Breast epithelium (tissue), 4 donors: ENCODE measurements at places on chromosomes 1 and 21. TPM values are rescaled to one million over a fixed set of nuclear protein-coding genes. Genes with fewer than 3 reads are reported as not detected.
A peak's percentile ranks its signal among the peaks of the same experiment; 100 is the strongest.

The GNG12 gene
- total RNA-seq, result 100 TPM

The PLA2G5 gene
- total RNA-seq, result 9.4 TPM

The C1QC gene
- total RNA-seq, result 76.4 TPM

GRCh38 chr1:198771563-198772153 is 132.8 kb downstream of the PTPRC start:
- no peak for DNase-seq

DNA sequence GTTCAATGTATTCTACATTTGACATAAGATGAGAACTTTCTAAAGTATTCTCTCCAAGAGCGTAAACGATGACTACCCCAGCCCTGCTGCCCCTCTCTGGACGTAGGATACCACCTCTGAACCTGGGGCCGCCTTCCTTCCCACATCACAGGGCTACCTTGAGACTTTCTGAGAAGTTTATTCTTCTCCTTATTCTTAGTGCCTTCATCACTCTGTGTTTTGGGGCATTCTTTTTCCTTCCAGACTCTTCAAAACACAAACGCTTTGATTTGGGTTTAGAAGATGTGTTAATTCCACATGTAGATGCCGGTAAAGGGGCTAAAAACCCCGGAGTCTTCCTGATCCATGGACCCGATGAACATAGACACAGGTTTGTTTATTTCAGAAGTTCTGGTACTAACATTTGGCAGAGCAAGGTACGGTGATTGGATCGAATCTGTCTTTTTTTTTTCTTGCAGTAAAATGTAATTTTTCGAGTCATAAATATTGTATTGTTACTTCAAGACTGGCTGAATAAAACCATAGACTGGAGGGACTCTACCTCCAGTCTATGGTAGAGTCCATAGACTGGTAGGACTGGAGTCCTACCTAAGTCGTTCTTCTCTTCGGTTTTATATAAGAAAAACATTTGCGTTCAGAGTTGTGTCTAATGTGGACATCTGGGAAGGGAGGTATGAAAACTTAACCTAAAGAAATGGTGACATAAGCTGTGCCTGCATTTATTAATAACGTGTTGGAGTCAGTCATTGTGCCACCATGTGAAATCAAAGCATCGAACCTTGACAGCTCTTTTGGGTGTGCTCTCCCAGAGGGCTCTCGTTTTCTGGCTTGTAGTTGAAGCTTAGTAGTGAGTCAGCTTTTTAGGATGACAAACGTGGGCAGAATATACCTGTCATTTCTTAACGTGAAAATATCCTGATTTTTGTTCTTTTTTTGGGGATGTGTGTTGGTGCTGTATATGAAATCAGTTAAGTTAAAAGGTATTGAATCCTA is 1.2 kb downstream of the MAN1A2 start:
- no peak for DNase-seq

DNA sequence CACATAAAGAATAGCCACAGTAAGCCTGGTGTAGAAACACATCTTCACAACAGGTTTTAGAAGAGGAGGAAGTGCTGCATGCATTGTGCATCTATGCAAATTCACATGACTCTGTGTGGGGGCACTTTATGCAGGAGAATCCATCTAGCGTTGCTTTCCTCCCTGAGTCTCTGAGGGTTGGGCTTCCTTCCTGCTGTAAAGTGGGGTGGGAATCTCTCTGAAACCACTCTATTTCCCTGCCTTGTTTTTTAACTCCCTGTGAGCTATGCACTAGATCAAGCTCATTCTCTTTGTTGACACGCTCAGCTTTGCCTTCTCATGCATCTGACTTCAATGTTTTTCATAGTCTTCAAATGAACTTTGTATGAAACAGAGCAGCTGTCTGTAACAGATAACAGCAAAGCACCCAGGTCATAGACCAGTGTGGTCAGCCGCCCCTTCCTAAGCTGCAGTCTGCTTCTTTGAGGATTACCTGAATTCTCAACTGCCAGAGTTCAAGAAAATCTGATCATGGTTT is 102.7 kb upstream of the DPH5 start:
- no peak for DNase-seq

GRCh38 chr1:156276532-156276931 is 6.1 kb downstream of the SMG5 start:
- no peak for DNase-seq

DNA sequence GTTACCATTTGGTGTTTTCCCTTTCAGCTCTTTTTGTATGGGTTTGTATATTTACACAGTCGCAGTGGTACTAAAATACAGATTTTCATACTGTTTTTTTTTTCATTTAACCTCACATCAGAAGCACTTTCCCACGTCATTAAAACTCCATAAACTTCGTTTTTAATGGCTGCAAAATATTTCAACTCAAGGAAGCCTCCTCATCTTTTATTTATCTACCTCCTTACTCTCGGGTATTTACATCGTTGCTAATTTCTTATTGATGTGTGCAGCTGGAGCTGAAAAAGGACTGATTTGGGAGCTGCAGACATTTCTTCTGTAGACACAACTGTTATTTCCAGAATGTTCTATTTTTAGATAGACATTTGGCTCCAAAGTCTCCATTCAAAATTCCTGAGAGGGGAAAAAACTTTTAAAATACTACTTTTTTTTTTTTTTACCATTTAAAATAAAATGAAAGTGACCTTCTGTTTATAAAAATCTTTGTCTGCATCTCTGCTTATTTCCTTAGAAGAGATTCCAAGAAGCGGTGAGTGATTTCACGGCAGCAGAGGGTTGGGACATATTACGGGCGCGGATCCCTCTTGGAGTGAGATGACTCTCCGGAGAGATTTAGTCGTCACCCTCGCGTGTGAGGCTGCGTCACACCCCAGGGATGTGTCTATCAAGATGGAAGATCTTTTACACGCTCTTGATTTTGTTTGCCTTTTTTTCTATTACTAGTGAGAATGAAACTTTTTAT is 10.1 kb downstream of the RUNX3 start:
- no peak for DNase-seq

DNA sequence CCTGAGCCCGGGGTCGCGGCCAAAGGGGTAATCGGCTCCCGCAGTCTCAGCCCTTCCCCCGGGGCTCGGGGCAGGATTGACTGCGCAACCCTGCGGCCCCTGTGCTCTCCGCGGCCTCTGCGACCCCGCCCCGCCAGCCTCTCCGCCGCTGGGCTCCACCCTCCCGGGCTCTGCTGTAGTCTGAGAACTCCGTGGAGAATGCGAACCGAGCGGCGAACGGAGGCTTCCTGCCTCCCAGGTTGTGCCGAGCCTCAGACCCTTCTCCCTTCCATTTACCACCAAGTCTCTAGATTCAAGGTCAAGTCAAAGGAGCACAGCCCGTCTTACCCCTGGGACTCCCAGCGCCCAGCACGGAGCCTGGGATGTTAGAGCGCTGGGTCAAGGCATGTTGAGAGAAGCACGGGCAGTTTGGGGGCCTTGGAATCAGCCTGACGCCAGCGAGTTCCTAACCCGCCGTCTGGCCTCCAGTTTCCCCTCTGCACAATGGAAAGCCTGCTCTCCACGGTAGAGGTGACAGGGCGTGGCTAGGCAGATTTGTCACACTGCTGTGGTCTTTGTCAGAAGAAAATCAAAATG is 3.0 kb downstream of the ATP2B4 start:
- DNase-seq, result peak; percentile 65
